ENCODE measurements at places on chromosomes 7 and 10. TPM values are rescaled to one million over a fixed set of nuclear protein-coding genes. Genes with fewer than 3 reads are reported as not detected.
A peak's percentile ranks its signal among the peaks of the same experiment; 100 is the strongest.

- no peaks in the 10 kb centered on the region for H3K36me3 ChIP-seq
- no peaks in the 10 kb centered on the region for H3K4me1 ChIP-seq
- no peak overlapping the region for H3K27ac ChIP-seq
- H3K4me3 ChIP-seq, result no peak overlapping the region
These were observed 12.5 kb upstream of the PALS2 start for GRCh38 chr7:24560772-24561171.

Gene CLDN4
- 32.0 TPM for total RNA-seq

Gene TSPAN12
- total RNA-seq, result 17.3 TPM

Gene SEMA3E
- 2.5 TPM for total RNA-seq

GRCh38 chr7:70419526-70420380 is 712.2 kb upstream of the GALNT17 start:
- H3K27me3 ChIP-seq, result no peaks in the 10 kb centered on the region
- H3K36me3 ChIP-seq, result no peaks in the 10 kb centered on the region
- no peak for DNase-seq
- peaks cover 30% of the 10 kb centered on the region for H3K4me1 ChIP-seq
- no peak overlapping the region for H3K27ac ChIP-seq

GRCh38 chr10:114653926-114654325 is 4.1 kb downstream of the ABLIM1 start:
- H3K36me3 ChIP-seq, result no peaks in the 10 kb centered on the region
- H3K4me3 ChIP-seq, result no peak overlapping the region
- H3K27me3 ChIP-seq, result no peaks in the 10 kb centered on the region
- no peak for DNase-seq

Gene ACTR3C
- 1.5 TPM for total RNA-seq

Gene KIAA1217
- total RNA-seq, result 19.7 TPM

Gene BICC1
- total RNA-seq, result 0.61 TPM

GRCh38 chr10:32256613-32257437 is 90.1 kb downstream of the EPC1 start:
- 0 out of 2 replicates have a peak overlapping the region, but pooled peaks have one; percentile 60 for H3K27ac ChIP-seq
- no peaks in the 10 kb centered on the region for H3K36me3 ChIP-seq
- no peak overlapping the region for H3K4me3 ChIP-seq
- peaks cover 11% of the 10 kb centered on the region for H3K4me1 ChIP-seq
- peak; percentile 69 for DNase-seq

DNA sequence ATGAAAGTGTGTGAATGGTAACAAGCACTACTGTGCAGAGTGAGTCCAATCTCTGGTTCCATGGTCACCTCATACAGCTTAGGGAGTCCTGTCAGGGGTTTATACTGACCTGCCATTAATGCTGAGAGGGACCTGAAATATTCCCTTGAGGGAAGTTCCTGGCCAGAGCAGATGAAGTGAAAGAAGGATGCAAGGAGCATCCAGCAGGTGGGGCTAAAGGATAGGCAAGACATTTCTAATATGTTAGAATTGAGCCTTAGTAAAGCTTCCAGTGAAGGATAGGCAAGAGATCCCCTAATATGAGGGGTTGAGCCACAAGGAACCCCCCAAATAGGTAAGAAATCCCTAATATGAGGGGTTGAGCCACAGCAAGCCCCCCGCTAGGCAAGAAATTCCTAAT is 25.5 kb upstream of the FAM221A start:
- H3K27ac ChIP-seq, result no peak overlapping the region
- H3K4me1 ChIP-seq, result 0 out of 2 replicates have a peak, but pooled peaks cover 3% of the 10 kb centered on the region

- H3K27me3 ChIP-seq, result peaks cover 51% of the 10 kb centered on the region
- peak overlapping the region; percentile 87 for H3K27ac ChIP-seq
- H3K4me3 ChIP-seq, result peak overlapping the region; percentile 81
- peaks cover 74% of the 10 kb centered on the region for H3K4me1 ChIP-seq
- no peak for DNase-seq
These were observed 8.7 kb upstream of the SP8 start for GRCh38 chr7:20795361-20795760.

Gene SPRN
- total RNA-seq, result 0.27 TPM

GRCh38 chr7:30237271-30237695 is 47.1 kb upstream of the ZNRF2 start:
- no peak for DNase-seq
- no peak overlapping the region for H3K27ac ChIP-seq
- H3K36me3 ChIP-seq, result no peaks in the 10 kb centered on the region
- no peaks in the 10 kb centered on the region for H3K4me1 ChIP-seq
- H3K27me3 ChIP-seq, result no peaks in the 10 kb centered on the region
- H3K4me3 ChIP-seq, result no peak overlapping the region

- peaks cover 32% of the 10 kb centered on the region for H3K36me3 ChIP-seq
- no peak for DNase-seq
- peaks cover 8% of the 10 kb centered on the region for H3K27me3 ChIP-seq
- H3K27ac ChIP-seq, result no peak overlapping the region
These were observed 12.8 kb downstream of the PRXL2A start for GRCh38 chr10:80421050-80421706.

DNA sequence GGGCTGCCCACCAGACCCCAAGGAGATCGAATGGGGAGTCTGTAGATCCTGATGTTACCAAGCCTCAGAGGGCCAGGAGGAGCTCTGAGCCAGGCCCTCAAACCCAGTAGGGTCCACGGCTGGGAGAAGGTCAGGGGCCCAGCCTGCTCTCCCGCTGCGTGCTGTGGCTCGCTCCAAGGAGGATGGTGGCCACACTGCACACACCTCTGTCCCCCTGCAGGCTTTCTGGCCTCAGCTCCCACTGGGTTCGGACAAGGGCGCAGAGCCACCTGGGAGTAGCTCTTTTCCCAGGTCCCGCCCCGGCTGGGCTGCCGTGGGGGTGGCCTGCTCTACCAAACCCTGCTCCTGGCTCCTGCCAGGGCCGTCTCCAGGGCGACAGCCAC is 175.8 kb downstream of the ZNF248 start:
- no peak overlapping the region for H3K4me3 ChIP-seq
- DNase-seq, result no peak
- no peak overlapping the region for H3K27ac ChIP-seq
- peaks cover 3% of the 10 kb centered on the region for H3K27me3 ChIP-seq
- peaks cover 53% of the 10 kb centered on the region for H3K36me3 ChIP-seq

- H3K36me3 ChIP-seq, result no peaks in the 10 kb centered on the region
- no peak for DNase-seq
- H3K4me3 ChIP-seq, result no peak overlapping the region
These were observed 47.6 kb downstream of the TSPAN15 start for GRCh38 chr10:69498711-69499471.

Gene PTF1A
- total RNA-seq, result 0.11 TPM

GRCh38 chr10:17256627-17257026 is 28.6 kb downstream of the VIM start:
- no peak overlapping the region for H3K27ac ChIP-seq
- H3K36me3 ChIP-seq, result peaks cover 4% of the 10 kb centered on the region
- no peak overlapping the region for H3K4me3 ChIP-seq
- no peak for DNase-seq

- H3K4me1 ChIP-seq, result peaks cover 26% of the 10 kb centered on the region
- no peak overlapping the region for H3K4me3 ChIP-seq
- no peaks in the 10 kb centered on the region for H3K36me3 ChIP-seq
- no peak overlapping the region for H3K27ac ChIP-seq
These were observed 142.5 kb downstream of the SRPK2 start for GRCh38 chr7:105246256-105246655.

GRCh38 chr10:22711373-22711772 is 3.0 kb downstream of the PIP4K2A start:
- DNase-seq, result no peak
- H3K27me3 ChIP-seq, result peaks cover 9% of the 10 kb centered on the region
- H3K4me3 ChIP-seq, result peak overlapping the region; percentile 25
- peaks cover 44% of the 10 kb centered on the region for H3K4me1 ChIP-seq

DNA sequence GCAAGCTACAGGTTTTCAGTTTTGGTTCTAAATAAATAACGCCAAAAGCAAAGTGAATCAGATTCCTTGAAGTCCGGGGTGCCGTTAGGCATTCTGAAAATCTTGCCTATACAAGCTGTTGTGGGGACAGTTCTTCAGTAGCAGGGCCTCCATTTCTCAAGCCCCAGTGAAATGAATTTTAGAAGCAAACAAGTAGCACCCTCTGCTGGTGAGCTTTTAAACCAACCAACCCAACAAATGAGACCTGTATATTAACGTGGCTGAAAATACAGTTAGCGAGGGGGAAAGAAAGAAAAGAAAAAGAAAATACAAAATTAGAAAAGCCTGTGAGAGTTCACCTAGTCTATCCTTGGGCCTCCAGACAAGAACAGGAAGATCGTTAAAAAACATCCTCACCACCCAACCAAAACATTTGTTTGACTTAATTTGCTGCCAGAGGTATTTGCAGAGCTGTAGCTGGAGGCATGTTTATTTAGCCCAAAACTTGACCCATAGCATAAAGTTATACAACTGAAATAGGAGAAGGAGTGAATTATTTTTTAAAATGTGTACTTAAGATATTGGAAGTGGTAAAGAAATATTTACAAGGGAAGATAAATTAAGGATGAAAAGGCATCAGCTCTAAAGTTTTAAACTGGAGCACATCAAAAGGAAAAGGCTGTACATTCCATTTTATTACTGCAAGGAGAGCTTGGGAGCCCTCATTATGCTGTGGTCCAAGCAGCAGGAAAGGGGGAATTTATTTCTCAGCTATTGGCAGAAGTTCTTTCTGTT is 98.9 kb downstream of the DYNC1I1 start:
- no peak overlapping the region for H3K27ac ChIP-seq
- H3K36me3 ChIP-seq, result no peaks in the 10 kb centered on the region
- no peaks in the 10 kb centered on the region for H3K27me3 ChIP-seq
- peaks cover 8% of the 10 kb centered on the region for H3K4me1 ChIP-seq

Gene CLIP2
- total RNA-seq, result 48.1 TPM

DNA sequence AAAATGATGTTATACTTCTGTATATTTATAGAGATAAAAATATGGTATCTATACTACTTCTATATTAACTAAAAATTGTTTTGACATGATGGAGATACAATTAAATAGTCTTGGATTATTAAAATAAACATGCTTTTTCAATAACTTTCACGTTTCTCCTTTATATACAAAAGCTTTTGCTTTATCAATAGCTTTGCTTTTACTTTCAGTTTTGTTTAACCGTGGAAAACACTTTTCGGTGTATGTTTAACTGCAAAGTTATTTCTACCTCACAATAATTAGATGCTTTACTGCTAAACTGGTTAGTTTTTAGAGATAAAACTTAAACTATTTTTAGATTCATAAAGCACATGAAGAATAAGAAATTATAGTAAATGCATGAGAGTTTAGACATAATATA is 432.1 kb upstream of the PCDH15 start:
- DNase-seq, result no peak
- no peaks in the 10 kb centered on the region for H3K36me3 ChIP-seq
- no peak overlapping the region for H3K27ac ChIP-seq

DNA sequence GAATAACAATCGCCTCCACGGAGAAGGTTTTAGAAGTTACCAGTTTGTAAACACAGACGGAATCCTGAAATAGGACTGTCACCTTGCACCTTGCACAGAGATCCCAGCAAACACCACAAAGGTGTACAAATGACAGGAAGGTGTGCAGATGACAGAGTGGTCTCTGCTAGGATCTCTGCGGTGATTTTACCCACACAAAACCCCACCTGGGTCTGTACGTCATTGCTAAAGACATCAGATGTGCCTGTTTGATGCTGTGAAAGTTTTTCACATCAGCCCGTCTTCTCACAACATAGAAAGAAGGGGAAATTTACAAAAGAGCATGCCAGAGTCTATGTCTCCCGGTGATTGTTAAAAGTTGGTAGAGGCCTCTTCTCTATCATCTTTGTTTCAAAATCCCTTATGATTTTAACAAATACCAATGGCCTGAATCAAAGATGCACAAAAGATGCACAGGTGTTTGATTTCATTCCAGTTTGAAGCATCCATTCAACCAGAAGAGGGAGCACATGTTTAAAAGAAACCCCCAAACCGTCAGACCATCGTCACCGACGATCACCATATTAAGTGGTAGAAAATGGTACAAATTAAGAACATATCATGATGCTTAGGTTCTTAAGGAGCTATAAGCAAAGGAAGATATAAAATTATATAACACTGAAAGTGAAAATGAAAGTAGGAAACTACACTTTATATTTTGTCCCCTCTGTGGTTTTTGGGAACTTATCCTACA is 576.5 kb downstream of the PTPRN2 start:
- H3K27ac ChIP-seq, result peak overlapping the region; percentile 75
- H3K4me3 ChIP-seq, result peak overlapping the region; percentile 14
- no peak for DNase-seq
- peaks cover 4% of the 10 kb centered on the region for H3K27me3 ChIP-seq

Measured in WTC11 (cell line).